CD4-positive, alpha-beta T cell treated with Interleukin-4 for 4 hours (primary cell): ENCODE measurements at places on chromosomes 12 and 14.
A peak's percentile ranks its signal among the peaks of the same experiment; 100 is the strongest.

GRCh38 chr12:115857160-115857920, 420.2 kb downstream of the MED13L start:
- DNase-seq: no peak

- no peak for DNase-seq
Measured at GRCh38 chr12:40056373-40056772, 49.5 kb downstream of the SLC2A13 start.

GRCh38 chr12:3291939-3292338, 199.1 kb upstream of the PRMT8 start:
- no peak for DNase-seq

- DNase-seq: no peak
Measured at GRCh38 chr14:95891742-95892141, 15.1 kb downstream of the TUNAR start.

GRCh38 chr14:51395361-51395849, 155.4 kb downstream of the TMX1 start:
- DNase-seq: no peak

DNA sequence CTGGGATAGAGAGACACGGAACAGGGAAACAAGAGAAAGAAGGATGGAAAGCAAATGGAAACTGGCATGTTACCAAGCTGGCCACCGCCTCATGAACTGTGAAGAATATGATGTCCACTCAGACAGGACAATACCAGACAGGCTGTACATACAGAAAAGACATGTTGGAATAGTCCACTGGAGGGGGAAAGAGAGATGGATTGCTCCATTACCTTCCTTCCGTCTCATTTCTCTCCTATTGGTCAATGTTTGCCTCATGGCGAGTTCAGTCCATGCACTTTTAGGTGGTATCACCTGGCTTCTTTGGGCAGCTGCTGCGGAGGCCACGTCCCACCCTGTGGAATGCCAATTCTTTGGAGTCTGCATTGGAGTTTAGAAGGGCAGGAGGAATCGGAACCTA, 166.4 kb downstream of the AEBP2 start:
- no peak for DNase-seq

DNA sequence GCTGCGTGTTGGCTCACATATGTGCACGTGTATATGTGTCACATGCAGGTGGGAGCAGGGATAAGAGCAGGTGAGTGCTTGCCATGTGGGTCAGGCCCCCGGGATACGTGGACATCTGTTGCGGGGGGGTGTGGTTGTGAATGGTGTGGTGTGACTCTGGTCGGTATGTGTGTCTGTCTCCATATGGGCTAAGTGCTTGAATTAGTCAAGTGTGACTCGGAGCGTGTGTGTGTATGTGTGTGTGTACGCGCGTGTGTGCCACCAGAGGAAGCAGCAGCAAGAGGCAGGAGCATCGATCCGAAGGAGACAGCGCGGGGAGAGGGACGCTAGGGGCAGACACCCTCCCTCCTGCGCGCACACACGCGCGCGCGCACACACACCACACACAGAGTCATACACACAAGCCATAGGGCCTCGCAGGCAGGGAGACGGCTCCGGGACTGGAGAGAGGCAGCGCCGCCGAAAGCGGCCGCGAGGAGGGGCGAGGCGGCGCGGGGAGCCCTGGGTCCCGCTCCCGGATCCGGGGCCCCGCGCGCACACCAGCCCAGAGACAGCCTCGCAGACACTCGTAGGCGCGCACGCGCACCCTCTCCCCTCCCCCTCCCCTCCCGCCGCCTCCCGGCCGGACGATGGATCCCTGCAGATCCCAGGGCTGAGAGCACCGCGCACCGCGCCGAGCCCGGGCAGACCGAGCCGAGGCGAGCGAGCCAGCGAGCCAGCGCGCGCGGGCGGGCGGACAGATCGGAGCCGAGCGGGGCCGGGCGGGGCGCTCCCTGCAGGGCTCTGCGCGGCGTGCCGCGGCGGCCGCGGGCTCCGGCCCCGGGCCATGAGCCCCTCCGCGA, at the start of gene ASIC1:
ASIC1 (plus strand) TSS at position 597 of the 842 bp plus-strand sequence. CDS start 1,171 bp downstream, outside the sequence.
- peak; percentile 20 for DNase-seq

DNA sequence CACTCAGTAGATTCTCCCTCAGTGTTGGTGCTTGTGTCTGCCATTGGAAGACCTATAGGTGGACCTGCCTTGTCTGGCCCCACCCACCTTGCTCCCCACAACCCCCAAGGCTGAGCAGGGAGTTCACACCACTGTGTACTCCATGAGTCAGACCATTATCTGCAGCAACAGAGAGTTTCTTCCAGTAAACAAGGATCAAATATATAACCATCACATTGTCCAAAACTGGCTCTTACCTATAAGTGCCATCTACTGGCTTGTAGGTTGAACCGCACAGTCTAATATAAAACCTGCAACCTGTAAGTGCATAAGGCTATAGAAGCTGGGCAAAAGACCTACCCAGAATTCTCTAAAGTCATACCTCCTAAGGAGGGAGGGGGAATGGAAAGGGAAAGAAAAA, 7.9 kb downstream of the TAS2R13 start:
- no peak for DNase-seq

DNA sequence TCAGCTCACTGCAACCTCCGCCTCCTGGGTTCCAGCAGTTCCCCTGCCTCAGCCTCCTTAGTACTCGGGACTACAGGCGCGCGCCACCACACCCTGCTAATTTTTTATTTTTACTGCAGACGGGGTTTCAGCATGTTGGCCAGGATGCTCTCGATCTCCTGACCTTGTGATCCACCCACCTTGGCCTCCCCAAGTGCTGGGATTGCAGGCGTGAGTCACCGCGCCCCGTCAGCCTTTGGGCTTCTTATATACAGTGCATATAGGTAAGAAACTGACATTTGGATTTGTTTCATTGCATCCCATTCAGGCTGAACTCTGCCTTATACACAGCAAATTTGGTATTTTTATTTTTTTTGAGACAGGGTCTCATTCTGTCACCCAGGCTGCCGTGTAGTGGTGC, 176.8 kb downstream of the ERC1 start:
- no peak for DNase-seq

- DNase-seq: no peak
Measured at GRCh38 chr14:51147183-51147582, 52.3 kb upstream of the TRIM9 start.

DNA sequence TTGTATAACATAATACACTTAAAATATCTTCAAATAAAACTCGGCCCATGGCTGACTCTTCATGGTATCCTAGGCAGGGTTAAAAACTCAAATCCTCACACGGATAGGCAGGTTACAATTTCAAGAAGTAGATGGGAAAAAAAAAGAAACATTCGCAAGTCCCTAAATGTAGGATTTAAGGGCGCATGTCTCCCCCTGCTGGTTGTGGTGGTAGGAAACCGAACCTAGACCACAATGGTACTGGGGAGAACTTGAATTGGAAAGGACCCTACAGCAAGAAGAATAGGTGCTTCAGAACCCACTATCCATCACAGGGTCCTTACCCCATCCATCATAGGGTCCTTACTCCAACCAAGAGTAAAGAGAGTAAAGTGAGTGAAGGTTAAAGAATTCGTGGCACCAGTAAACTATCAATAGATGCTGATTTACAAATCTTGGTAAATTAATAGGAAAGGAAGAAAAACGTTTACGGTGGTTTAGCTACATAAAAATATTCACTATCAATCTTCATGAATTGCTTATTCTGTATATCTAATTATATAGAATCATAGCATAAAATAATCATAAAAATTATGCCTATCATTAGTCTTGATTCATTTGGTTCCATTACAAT, 3.3 kb upstream of the CIPC start:
- DNase-seq: peak; percentile 78

DNA sequence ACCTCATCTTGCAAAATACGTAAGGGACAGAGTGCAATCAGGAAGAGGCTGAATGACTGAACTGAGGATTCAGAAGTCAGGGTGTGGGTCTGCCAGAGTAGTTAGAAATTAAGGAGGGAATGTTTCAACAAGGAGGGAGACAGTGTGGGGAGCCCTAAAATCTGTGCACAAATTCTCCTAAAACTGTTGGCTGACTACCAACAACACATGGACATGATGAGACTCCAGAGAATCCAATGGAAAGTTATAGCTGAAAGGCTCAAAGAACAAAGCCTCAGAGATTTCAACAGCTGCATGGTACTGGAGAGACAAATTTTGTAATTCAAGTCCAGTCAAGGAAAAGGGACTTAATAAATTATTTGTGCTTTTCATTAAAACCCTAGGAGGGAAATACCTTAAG, 36.1 kb upstream of the NEDD1 start:
- DNase-seq: no peak

DNA sequence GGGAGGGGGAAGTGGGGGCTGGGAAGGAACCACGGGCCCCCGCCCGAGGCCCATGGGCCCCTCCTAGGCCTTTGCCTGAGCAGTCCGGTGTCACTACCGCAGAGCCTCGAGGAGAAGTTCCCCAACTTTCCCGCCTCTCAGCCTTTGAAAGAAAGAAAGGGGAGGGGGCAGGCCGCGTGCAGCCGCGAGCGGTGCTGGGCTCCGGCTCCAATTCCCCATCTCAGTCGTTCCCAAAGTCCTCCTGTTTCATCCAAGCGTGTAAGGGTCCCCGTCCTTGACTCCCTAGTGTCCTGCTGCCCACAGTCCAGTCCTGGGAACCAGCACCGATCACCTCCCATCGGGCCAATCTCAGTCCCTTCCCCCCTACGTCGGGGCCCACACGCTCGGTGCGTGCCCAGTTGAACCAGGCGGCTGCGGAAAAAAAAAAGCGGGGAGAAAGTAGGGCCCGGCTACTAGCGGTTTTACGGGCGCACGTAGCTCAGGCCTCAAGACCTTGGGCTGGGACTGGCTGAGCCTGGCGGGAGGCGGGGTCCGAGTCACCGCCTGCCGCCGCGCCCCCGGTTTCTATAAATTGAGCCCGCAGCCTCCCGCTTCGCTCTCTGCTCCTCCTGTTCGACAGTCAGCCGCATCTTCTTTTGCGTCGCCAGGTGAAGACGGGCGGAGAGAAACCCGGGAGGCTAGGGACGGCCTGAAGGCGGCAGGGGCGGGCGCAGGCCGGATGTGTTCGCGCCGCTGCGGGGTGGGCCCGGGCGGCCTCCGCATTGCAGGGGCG, at the start of gene GAPDH:
GAPDH (plus strand) TSS at position 595 of the 772 bp plus-strand sequence. CDS start 316 bp downstream, outside the sequence.
- peak; percentile 91 for DNase-seq

GRCh38 chr14:103022002-103022684, 35.2 kb downstream of the CDC42BPB start:
- DNase-seq: no peak

DNA sequence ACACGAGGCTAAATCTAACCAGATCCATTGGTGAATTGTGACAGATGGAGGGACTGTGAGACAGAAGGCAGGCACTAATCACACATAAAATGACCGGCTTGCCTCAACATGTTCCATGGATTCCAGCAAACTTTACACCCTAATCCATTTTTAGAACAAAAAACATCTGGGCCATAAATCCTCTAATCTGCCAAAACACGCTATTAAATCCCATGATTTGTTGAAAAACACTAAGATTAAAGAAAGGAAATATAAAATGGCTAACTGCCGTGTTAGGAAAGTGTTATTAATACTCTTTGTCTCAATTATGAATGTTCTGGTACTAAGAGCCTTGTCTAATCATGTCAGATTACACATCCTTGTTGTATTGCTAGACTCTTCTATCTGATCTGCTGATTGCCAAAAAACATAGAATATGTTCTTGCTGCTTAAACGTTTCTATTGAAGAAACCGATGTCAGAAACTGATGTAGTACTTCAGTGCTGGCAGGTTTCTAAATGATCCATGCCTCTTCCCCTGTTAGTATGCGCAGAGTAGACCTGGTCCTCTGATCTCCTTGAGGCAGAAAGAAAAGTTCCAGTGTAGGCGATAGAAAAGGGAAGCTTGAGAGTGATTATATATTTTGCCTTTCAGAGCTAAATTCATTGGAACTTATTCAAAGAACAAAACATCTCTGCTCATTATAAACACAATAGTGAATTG, 384.9 kb downstream of the SOX5 start:
- no peak for DNase-seq

DNA sequence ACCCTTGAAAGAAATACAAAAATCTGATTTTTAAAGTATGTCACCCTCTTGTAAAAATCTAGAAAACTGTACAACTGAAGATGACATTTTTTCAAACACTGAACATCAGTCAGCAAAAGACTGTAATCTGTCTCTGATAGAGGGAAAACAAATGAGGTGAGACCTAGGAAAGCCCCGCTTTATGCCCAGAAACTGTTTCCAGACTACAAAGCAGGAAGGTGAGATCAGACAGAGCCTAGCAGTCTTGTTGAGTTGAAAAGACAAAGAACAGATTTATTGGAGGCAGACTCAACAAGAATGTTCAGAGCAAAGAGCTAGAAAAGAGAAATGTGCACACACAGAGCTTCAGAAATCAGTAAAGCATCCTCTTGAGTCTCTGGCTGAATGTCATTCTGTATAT, 873.6 kb downstream of the LRFN5 start:
- DNase-seq: no peak

DNA sequence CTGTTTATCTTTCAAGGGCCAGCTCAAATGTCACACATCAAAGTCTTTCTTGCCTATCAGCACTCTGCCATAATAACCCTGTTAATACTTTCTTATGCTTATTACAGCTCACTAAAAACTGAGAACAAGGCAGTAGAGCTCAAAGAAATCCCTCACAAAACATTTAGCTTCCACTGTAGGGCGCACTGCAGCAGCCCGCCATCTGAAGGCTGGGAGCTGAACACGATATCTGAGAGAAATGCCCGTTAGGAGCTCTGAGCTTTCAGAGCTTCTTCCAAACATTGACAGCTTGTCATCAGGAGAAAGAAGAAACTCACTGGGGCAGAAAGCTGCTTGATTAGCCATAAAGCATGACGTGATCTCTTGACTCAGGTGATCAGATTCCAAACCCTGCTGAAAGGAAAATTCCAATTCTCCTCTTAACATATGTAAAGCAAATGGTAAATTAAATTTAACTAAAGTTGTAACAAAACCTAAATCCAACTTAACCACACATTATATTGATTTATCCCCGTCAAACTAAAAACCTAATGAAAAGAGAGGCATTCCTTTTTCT, 175.7 kb downstream of the C12orf50 start:
- no peak for DNase-seq

- no peak for DNase-seq
Measured at GRCh38 chr12:63816031-63816430, 28.5 kb upstream of the SRGAP1 start.

DNA sequence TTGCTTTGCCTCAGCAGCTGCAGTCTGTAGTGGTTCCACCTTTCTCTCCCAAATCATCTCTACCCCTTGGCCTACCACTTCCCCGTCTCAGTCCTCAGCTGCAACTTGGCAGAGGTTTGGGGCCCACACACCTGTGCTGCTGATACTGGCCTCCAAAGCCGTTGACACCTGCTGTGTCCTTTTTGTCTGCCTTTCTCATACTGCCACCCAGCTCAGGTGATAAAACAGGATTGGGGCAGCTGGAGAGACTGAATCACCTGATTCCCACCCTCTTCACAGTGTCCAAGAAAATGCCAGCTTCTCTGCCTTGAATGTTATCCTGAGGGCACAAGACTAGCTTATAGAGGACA, 103.7 kb downstream of the ETV6 start:
- DNase-seq: no peak
